AG09319 (cell line): ENCODE measurements at places on chromosomes 1 and 21.

- DNase-seq: no peak
Observed at GRCh38 chr1:200837931-200838571, 34.7 kb upstream of the GPR25 start.

GRCh38 chr21:45479691-45480675 is 62.3 kb downstream of the SLC19A1 start:
- DNase-seq: no peak

DNA sequence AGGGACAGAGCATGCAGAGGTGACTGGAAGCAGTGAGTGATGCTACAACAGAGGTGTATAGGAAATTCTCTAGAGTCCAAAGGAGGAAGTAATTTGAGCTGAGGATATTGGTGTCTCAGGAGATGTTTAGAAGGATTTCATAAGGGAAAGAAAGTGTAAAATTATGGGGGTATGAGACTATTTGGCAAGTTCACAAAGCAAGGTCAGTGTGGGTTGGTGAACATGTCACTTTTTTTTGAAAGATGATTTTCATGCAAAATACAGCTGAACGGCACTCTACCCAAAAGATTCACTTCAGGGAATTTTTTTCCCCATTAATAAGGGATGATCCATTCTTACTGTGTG is 24.1 kb downstream of the HMGCS2 start:
- DNase-seq: no peak

GRCh38 chr21:33866826-33867225 is 48.8 kb downstream of the ATP5PO start:
- DNase-seq: no peak

DNA sequence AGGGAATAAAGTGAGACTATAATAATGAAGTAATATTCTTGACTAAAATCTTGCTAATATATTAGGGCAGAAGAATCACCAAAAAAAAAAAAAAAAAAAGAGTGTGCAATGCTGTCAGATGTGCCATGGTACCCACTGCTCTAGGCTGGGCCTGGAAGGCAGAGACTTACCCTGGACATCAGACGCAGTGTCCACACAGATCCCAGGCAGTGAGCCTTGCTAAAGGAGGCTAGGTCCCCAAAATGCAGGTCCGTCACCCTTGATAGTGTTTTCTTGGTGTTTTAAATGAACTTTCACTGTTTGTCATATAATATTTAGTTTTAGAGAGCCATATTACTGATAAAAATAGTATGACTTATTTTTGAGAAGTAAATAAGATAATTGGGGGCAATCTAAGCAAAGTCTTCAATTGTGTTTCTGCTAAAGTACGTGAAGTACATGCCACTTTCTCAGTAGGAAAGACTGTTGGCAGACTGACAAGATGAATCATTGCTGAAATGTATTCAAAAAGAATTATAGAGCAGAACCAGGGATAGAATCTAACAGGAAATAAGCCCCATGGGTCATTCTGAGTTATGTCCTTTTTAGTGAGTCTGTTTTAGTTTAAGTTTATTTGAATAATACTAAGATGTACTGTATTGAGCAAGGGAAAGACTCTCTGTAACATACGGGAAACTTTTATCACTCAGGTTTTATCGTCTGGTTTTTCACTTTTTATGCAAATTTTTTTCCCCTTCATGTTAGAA is 74.6 kb upstream of the PDC start:
- peak; percentile 78 for DNase-seq

GRCh38 chr1:165527251-165528007 is 16.4 kb upstream of the LRRC52 start:
- DNase-seq: no peak

DNA sequence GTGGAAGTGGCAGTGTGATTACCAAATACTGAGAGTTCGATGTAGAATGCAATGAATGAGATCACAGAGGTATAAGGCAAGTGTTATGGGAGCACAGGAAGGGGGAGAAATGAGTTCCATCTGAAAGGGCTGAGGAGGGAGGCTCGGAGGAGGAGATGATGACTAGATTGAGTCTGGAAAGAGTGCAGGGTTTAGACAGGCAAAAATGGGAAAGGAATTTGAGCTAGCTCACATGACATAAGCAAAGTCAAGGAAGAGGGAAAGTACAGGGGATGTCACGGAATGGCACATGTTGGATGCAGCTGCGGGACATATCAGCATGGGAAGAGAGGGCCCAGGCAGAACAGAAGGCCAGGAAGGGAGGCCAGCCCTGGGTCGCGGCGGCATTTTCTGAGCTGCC is 132.7 kb downstream of the RUNX1 start:
- DNase-seq: peak; percentile 53

DNA sequence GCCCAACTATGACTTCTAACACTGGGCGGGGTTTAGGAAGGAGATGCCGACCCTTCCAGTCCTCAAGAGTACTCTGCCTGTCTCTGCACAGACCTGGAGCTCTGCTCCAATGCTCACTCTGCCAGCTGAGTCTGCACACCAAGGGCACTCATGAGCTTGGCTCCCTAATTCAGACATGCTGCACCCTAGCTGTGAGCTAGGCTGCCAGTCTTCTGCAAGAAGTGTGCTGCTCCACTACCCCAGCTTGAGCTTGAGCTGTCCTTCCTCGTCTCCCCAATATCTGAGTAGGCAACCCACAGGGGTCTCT is 13.2 kb downstream of the TP53BP2 start:
- DNase-seq: no peak

GRCh38 chr1:41152622-41153044 is 89.5 kb downstream of the SCMH1 start:
- peak; percentile 59 for DNase-seq

DNA sequence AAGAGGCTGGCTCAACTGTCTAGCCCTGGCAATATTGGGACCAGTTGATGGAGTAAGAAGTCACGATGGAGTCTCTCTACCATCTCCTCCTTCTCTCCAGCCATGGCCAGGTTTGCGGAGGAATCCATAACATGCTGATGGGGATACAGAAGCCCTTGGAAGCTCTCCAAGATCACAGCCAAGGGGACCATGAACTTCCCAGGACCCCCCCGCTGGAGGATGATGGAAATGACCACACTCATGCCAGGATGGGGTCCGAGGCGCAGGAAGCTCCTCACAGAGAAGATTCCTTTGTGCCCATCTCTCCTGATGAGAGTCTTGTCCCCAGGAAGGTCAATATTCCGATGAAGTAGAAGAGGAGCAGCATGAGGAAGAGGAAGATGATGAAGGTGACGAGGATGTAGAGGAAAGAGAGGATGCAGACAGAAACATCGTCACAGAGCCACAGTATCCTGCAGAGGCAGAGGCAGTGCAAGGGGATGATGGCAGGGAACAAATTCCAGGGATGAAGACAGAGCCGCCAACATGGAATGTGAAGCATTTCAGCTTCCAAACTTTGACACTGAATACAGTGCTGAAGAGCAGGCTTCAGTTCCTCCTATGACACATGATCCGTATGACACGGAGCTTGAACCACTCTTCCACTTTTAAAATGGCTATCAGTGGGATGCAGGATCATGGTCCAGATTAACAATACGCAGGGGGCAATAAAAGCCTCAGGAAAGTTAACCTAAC is 57.9 kb upstream of the EDN2 start:
- DNase-seq: no peak

DNA sequence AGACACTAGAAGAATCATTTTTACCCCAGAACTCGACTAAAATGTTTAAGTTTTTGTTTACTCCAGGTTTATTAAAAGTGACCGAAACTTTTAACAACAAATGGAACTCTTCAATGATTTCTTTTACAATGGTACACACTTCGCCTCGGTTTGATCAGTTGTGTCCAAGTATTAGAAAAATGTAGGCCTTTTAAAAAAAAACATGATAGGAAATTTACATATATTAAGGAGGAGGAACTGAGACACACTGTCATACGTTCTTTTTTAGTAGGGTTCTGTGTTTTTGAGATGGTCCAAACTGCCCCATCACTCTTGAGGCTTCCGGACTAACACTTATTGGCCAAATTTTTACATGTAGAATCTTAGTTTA is 1.3 kb downstream of the PRDM2 start:
- no peak for DNase-seq

- DNase-seq: no peak
Observed at GRCh38 chr1:12513181-12513580, 104.8 kb downstream of the DHRS3 start.

DNA sequence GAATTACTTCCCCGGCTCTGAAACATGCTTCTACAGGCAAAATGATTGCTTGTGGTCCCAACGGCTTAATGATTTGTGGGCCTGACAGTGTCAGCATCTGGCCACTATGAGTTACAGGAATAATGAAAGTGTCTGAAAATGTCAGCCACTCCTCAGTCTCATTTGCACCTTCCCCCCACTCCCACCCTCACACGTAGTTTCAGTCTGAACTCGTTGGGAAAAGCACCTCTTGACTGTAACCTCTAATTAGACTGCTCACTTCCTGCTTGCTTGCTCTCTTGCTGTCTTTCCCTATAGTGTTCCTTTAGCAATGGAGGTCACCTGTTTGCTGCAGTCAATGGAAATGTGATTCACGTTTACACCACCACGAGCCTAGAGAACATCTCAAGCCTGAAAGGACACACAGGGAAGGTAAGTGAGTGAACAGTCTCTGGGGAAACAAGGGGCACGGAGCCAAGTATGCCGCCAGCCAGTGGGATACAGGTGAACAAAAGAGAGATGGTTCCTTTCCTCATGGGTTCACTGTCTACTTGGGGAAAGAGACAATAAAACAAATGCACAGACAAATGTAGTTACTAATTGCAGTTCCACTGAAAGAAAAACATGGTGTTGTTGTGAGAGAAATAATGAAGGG is 27.1 kb downstream of the CFAP57 start:
- no peak for DNase-seq

GRCh38 chr1:22790232-22791008 is 79.8 kb downstream of the EPHB2 start:
- no peak for DNase-seq

DNA sequence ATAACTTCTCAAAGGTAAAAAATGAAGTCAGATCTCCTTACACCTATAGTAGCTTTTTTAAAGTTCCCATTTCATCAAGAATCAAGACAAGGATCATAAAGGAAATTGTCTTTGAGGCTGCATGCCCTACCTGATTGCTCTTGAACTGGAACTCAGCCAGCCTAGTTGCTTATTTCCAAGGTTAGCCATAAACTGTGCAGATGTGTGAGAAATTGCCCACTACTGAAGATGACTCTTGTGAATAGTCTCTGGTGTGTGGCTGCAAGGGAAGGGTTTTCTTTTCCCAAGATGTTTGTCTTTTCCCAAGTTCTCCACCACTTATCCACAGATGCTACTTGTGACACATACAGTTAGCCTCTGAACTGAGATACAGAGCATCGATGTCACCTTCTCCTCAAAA is 81.7 kb upstream of the DUSP10 start:
- no peak for DNase-seq
